A549 treated with GW870086 at 1 μM for 4 hours (cell line): ENCODE measurements at places on chromosomes 16 and 17. TPM values are rescaled to one million over a fixed set of nuclear protein-coding genes. Genes with fewer than 3 reads are reported as not detected.

Gene AXIN2
- 0.57 to 0.97 TPM (median 0.70 TPM) in 5 replicates for total RNA-seq

Gene TBC1D3L
- total RNA-seq: 9.6 to 13.3 TPM (median 12.9 TPM) in 5 replicates

Gene PER1
- 22.7 to 29.3 TPM (median 25.0 TPM) in 5 replicates for total RNA-seq

Gene C16orf74
- total RNA-seq: 12.7 to 18.1 TPM (median 15.0 TPM) in 5 replicates

Gene WNT3
- 3.8 to 4.7 TPM (median 4.2 TPM) in 5 replicates for total RNA-seq

Gene SMG6
- 20.5 to 23.9 TPM (median 22.2 TPM) in 5 replicates for total RNA-seq

Gene CXCL16
- 13.2 to 20.3 TPM (median 18.2 TPM) in 5 replicates for total RNA-seq

Gene CD300H
- 0.29 to 1.9 TPM (median 0.50 TPM) in 5 replicates for total RNA-seq

Gene KRT9
- total RNA-seq: not detected in 5 replicates

Gene DOC2A
- 1.7 to 2.3 TPM (median 1.9 TPM) in 5 replicates for total RNA-seq

Gene AATK
- 0.25 to 0.78 TPM (median 0.52 TPM) in 5 replicates for total RNA-seq

Gene NTHL1
- 37.9 to 51.7 TPM (median 44.3 TPM) in 5 replicates for total RNA-seq

Gene TNFSF13
- 0.37 to 1.1 TPM (median 0.87 TPM) in 5 replicates for total RNA-seq

Gene CMTM4
- 21.4 to 37.1 TPM (median 32.7 TPM) in 5 replicates for total RNA-seq

Gene SKAP1
- total RNA-seq: not detected in 5 replicates
